ENCODE measurements at places on chromosomes 11 and 22.
A peak's percentile ranks its signal among the peaks of the same experiment; 100 is the strongest.

- DNase-seq: no peak
Measured at GRCh38 chr11:108160970-108161566, 39.7 kb downstream of the ACAT1 start.

GRCh38 chr11:88523386-88524071 lies 186.0 kb upstream of the CTSC start:
- DNase-seq: no peak

DNA sequence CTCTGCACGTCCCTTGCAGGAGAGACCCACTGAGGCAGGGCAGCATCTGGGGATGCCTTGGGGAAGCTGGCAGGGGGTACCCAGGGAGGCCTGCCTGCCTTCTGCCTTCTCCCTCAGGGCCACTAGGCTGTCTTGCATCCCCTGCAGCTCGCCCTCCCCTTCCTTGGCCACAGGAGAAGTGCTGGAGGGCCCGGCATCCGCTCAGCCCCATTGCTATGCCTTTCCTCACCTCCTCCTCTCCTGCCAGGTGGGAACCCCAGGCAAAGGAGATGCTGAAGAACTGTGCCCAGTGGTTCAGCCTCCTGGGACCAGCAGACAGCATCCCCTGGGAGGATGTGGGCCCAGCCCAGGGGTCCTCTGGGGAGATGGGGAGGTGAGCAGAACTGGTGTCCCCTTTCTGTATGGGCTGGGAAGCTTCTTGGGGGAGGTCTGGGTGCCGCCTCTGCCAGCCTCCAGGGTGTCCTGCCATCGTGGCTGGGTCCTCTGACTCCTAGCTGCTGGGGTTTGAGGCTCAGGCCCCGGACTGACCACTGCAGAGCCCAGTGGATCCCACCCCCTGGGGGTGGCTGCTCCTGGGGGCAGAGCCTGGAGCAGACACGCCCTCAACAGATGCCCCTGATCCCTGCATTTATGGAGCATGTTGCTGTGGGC lies 20.6 kb downstream of the MRGPRG start:
- DNase-seq: no peak

DNA sequence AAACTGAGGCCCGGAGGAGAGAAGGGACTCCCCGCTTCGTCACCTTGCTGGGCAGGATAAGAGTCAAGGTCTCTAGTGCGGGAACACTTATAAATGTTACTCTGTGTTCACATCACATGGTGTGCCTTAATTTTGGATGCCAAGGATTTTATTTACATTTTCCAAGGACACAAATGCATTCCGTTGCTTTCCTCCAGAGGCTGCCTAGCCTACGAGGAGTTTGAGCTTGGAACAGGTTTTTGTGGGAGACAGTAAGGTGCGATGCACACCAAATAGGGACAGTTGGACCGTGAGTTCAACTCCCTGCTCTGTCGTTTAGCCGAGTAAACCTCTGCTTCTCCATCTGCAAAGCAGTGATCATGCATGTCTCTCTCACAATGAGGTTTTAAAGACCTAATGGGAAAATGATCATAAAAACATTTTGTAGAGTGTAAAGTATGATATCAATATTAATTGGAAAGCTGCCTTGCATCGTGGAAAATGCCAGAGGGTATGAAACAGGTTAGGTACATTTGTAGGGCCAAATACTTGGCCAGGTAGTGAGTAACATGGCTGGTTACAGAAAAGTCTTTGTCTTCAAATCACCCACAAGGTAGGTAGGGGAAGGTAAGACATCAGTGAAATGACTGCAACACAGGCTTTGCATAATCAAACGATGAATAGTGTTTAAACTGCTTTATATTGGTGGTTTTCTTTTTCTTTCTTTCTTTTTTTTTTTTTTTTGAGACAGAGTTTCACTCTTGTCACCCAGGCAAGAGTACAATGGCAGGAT lies 61.8 kb downstream of the ST3GAL4 start:
- DNase-seq: no peak

DNA sequence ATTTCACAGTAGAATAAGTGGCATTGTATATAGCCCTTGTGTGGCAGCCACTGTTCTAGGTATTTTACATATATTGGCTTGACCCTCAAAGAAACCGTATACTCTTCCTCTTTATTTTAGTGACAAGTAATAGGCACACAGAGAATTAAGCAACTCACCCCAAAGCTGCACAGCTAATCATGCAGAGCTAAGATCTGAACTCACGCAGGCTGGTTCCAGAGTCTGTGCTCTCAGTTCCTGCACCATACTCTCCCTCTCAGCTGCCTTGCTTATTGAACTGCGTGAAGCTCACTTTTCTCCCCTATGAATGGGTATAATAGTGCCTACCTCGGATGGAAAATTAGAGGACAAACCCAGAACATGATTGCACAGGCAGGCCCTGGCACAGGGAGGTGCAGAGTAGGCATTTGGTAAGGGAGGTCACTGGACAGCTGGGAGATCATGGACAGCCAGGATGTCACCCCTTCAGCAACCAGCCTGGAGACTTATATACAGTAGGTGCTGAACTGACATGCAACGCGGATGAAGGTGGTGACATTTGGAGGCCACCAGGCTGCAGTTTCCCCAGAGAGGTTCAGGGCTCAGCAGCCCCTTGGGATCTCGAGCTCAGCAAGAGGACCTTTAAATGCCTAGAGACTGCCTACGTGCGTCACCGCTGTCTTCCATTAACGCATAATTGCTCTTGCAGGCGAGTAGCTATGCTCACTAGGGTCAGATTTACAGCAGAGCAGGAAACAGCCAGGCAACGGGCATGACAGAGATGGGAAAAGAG lies 78.4 kb upstream of the TP53I11 start:
- peak; percentile 37 for DNase-seq

- DNase-seq: no peak
Measured at GRCh38 chr11:10261821-10262220, 32.2 kb downstream of the SBF2 start.

DNA sequence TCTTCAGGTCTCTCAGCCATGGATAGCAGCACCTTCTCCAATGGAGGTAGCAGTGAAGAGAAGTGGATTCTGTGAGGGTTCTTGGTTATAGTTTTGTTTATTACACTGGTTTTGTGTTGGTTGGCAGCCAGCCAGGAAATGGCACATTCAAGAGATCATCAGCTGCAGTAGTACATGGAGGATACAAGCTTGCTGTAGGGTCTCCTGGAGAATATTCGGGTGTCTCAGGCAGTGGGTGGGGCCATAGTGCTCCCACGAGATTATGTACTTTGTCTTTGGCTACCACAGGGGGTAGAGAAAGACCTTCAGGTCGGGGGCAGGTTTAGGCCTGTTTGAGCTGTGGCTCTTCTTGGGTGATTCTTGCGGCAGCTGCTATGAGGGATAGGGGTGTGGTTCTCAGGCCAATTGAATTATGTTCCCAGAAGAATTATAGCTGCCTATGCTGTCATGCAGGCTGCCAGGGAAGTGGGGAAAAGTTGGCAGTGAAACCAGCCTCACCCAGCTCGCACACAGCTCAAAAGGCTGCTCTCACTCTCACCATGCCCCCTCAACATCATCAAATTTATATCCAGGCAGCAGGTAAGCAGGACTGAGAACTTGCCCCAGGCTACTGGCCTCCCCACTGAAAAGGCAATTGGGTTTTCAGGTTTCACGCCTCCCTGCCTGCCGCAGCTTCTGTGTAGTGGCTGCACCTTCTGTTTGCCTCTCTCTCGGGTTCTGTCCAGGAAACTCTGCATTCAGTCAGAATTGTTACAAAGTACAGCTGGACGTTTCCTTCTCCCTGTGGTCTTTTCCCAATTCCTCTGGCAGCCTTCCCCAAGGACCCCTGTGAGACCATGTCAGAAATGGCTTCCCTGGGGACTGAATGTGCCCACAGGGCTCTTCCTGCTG lies 435.5 kb downstream of the LUZP2 start:
- DNase-seq: no peak

Measured in heart right ventricle (tissue), 16 donors.